ENCODE measurements at places on chromosomes 7 and 10.

GRCh38 chr10:103645141-103646054 lies 151.9 kb downstream of the NEURL1 start:
- DNase-seq = no peak

GRCh38 chr7:231030-231857 lies 38.9 kb downstream of the FAM20C start:
- DNase-seq = no peak

DNA sequence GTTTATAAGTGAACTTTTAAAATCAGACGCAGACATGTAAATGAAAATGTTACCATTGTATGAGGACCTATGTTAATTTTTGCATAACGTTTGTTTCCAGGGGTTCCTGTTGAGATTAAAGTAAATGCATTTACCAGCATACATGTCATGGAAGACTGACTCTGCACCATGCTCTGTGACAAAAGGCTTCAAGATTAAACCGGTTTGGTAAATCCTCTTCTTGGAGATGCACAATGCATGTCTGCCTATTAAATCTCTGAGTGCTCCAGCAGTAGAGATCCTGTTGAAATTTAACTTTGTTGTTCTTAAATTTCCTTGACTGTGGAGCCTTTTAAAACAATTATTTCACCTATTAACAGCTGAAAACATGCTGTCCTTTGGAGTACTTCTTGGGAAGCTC lies 36.5 kb upstream of the JAZF1 start:
- no peak for DNase-seq

DNA sequence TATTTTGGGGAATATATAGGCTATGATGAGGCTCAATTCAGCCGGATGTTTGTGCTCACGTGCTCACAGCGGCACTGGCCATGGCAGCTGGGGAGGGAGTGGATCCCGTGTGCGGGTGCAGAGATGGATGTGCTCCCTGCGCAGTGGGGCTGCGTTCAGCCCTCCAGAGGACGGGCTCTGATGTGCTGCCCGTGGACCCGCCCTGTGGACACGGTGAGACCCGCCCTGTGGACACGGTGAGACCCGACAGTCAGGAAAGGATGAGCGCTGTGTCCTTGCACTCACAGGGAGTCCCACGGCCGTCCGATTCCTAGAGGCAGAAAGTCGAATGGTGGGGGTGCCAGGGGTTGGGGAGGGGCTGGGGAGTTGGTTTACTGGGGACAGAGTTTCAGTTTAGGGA lies 89.0 kb downstream of the DNAJB6 start:
- no peak for DNase-seq

DNA sequence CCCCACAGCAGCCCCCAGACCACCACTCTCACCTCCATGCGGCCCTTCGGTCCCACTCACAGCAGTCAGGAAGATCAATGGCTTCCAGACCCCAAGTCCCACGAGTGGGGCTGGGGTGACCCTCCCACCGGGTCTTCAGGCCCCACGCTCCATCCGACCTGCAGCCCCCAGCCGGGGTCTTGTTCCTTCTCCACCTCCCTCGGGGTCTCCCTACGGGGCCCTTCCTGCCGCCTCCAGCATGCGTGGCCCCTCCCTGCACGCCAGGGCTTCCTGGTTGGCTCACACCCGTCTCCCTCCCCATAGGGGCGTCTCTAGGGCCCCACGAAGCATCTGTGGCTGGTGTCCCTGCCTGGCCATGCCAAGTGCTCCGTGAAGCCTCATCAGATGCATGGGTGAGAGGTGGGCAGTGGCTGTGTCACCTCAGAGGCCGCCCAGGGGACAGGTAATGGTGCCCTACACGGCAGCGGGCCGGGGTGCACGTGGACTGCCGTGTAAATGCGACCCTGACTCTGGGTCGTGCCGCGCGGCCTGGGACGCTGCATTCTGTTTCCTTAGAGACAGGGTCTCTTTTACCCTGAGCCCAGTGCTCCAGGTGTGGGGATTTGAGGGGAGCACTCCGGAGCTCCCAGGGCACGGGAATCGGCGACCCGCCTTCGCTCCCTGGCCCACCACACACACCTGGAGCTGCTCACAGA lies 19.9 kb downstream of the ADAP1 start:
- DNase-seq = no peak

DNA sequence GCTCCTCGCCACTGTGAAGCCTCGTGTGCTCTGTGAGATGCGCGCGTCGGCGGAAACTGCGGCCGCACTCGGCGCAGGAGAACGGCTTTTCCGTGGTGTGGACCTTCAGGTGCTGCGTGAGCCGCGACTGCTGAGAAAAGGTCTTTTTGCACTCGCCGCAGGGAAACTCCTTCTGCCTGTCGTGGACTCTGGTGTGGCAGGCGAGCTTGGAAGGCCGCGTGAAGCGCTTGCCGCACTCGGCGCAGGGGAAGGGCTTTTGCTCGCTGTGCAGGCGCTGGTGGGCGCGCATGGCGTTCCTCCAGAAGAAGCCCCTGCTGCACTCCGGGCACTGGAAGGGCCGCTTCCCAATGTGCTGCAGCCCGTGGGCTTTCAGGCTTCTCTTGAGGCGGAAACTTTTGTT lies 13.7 kb upstream of the ZNF786 start:
- no peak for DNase-seq

DNA sequence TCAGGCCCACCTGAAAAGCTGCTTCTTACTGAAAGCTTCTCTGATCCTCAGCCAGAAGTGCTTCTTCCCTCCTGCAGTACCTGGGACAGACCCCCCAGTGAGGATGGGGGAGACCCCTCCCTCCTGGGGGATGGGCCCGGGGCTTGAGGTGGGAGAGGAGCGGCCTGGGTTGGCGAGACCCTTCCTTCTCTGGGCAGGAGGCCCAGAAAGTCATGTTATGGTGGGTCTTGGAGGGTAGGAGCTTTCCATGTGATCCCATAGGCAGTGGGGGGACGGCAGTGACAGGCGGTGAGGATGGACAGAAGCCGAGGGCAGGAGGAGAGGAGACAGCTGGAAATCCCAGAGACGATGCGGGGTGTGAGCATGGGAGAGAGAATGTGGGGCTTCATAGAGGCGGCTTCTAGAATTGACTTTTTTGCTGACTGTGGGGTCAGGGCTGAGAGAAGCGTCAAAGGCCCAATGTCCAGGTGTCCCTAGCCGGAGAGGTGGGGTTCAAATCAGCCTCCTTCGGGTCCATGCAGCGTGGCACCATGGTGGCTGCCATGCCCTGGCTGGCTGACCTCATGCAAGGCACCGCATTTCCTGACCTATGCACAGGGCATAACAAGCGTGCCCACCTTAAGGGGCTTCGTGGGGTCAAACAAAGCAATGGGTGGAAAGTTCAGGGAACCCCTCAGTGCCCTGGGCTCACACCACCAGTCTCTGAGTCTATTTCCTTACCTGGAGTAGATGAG lies 154.0 kb downstream of the UBE2H start:
- no peak for DNase-seq

DNA sequence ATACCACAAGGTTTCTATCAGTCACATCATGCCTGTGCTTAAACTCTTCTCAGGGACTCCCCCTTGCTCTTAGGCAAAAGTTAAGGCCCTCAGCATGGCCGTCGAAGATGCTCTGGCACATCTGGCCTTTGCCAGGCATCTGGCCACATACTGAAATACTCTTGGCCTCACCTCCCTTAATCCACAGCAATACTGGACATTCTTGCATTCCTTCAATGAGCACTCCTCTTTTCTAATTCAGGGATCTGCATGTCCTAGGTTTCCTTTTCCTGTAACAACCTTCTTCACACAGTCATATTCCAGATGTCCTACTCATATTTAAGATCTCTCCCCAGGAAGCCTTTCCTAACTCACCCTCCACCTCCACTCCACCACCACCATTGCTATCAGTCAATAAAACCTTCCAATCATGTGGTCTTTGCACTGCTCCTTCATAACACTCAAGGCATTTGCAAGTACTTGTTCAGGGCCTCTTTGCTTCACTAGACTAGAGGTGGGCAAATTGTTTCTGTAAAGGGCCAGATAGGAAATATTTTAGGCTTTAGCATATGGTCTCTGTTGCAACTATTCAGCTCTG lies 216.6 kb downstream of the KCNMA1 start:
- no peak for DNase-seq

DNA sequence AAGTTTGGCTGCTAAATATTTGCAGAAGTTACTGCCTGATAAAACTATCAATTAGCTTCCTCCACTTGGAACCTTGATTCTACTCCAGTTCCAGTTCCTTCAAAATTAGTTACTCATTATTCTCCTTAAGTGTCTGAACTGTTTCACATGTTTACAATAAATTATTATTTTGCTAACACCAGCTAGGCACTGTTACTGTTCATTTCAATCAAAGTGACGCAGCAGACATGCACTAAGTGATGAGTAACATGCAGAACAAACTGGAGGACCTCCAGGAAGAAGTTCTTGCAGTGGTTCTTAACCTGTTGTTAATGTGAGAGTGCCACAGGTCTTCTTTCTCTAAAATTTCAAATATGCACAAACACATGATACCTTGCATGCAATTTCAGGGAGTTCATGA lies 491.8 kb upstream of the SEMA3A start:
- DNase-seq = no peak

DNA sequence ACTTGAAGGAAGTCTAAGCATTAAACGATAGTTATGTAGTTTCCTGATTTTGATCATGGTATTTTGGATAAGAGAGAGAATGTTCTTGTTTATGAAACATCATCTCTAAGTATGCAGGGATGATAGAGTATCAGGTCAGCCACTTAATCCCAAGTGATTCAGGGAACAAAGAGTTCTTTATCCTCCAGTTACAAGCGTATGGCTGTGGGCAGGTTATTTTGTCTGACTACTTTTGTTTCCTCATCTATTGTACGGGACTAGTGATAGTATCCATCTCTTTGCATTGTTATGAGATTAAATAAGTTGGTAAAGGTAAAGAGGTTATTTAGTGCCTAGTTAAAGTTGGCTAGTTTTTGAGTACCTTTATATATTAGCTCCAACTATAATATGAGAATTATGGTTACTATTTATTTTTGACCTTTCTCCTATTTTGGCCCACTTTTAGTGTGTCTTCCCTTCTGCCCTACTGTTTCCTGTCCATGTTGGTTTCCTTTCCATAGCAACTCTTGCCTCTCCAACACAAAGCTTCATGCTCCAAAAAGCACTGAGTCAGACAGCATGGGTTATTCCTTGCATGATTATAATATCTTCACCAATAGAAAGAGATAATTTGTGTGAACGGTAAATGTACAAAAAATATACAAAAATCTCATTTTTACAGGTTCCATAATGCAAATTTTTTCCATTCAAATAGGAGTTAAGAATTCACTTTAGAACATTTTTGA lies 65.4 kb downstream of the SP8 start:
- no peak for DNase-seq

GRCh38 chr10:97338041-97338440 lies 3.5 kb upstream of the FRAT2 start:
- DNase-seq = no peak

- no peak for DNase-seq
Measured at GRCh38 chr7:30389791-30390190, 88.8 kb downstream of the NOD1 start.

DNA sequence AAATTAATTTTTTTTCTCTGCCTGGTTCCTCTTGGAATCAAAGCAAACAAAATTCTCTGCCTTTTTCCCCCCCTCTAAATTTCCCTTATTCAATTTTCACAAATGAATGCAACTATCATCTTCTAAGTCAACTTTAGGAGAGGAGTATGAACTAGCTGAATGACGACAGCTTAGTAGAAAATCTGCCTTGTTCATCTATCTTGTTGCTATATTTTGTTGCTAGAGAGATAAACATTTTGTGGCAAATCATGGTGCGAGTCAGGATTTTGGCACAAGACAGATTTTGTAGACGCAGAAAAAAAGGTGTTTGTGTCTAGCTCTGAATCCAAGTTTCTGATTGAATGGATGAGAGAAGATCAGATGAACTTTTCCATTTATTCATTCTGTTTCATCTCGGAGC lies 81.0 kb upstream of the FZD8 start:
- no peak for DNase-seq

GRCh38 chr10:123595661-123596060 lies 70.5 kb upstream of the GPR26 start:
- no peak for DNase-seq

GRCh38 chr10:91002656-91003055 lies 81.8 kb upstream of the ANKRD1 start:
- no peak for DNase-seq

- no peak for DNase-seq
Measured at GRCh38 chr7:28065308-28065707, 115.3 kb downstream of the JAZF1 start.

- no peak for DNase-seq
Measured at GRCh38 chr7:25124465-25125136, 459 bp downstream of the CYCS start.

DNA sequence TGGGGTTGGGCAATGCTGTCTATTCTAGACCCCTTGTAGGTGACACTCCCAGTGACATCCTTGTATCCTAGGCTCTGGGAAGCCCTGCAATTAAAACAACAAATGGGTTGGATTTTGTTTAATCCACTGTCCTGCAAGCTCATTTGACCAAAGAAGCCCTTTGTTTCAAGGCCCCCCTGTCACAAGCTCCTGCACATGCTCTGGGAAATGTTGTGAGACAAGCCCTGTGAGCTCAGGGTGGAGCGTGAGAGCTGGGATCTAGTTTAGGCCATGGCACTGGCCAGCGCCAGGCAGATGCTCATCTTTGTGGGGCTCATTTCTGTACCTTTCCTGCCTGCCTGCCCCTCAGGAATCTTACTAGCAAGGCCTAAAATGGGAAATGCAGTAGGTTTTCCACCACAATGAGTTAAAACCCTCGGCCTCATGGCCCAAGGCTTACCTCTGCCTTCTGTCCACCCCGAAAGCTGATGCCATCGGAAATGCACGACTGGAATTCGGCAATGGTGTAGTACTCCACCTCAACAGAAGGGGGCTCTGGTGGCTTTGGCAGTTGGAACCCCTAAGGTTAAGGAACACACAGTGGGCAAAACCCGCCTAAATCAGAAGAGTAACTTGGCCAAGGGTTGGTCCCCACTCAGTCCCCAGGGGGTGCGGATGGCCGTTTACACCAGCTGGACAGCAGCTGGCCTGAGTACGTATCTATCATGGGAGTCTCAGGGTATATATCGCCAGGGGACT lies 112.0 kb downstream of the NEURL1 start:
- peak; percentile 29 for DNase-seq

GRCh38 chr7:149471289-149471953 lies 10.6 kb upstream of the ZNF777 start:
- no peak for DNase-seq

- DNase-seq = peak; percentile 61
Measured at GRCh38 chr10:96305019-96305418, 785 bp downstream of the DNTT start.

DNA sequence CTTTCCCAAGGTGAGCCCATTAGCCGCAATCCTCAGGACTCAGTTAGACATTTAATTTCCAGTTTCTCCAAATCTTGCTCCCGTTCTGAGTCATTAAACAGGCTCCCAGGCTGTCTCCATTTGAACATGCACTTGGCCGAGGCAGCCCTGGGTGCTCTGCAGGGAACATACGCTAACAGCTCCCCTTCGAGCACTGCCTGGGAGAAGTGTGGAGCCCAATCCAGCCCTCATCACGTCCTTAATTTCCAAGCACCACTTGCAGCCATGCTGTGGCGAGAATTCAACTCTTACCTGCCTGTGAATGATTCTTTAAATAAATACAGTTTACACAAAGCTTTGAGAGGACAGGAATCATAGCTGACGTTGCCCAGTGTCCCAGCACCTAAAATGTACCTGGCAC lies 218.2 kb downstream of the CCSER2 start:
- DNase-seq = no peak

Measured in DND-41 (cell line).